ENCODE measurements at places on chromosomes 16 and 17.
A peak's percentile ranks its signal among the peaks of the same experiment; 100 is the strongest.

DNA sequence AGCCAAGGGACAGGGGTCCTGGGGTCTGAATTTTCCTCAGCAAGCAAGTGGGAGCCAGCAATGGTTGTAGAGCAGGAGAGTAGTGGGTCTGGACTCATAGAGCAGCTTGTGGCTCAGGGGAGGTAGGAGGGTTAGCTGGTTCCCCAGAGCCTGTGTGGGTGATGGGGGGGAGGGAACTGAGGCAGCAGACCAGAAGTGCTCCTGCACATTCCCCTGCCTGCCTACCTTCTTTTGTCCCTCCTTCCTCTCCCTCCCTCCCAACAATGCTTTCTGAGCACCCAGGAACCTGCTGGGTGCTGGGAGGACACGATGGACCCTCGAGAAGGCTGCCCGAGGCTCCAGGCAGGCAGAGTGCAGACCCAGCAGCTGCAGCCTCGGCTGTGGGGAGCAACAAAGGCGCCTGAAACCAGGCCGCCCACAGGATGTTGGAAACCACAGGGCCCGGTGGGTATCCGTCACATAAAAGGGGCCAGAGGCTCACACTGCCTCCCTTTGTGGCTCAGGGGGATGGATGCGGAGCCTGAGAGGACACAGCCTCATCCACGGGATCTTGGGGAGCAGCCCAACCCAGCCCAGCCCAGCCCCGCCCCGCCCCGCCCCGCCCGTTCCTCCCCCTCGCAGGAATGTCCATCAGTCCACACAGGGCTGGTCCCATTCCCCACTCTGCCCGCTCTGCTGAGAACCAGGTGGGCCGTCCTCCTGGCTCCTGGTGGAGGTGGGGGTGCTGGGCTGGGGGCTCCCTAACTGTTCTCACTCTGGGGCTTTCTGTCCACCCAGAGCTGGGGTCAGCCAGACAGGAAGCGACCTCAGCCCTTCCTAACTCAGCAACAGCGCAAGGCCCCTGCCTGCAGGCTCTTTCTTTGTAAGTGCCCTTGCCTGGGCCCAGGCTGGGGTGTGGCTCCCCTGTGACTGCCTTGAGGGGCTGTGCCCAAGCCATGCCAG, 1.7 kb upstream of the NLRC3 start:
- no peak for DNase-seq

DNA sequence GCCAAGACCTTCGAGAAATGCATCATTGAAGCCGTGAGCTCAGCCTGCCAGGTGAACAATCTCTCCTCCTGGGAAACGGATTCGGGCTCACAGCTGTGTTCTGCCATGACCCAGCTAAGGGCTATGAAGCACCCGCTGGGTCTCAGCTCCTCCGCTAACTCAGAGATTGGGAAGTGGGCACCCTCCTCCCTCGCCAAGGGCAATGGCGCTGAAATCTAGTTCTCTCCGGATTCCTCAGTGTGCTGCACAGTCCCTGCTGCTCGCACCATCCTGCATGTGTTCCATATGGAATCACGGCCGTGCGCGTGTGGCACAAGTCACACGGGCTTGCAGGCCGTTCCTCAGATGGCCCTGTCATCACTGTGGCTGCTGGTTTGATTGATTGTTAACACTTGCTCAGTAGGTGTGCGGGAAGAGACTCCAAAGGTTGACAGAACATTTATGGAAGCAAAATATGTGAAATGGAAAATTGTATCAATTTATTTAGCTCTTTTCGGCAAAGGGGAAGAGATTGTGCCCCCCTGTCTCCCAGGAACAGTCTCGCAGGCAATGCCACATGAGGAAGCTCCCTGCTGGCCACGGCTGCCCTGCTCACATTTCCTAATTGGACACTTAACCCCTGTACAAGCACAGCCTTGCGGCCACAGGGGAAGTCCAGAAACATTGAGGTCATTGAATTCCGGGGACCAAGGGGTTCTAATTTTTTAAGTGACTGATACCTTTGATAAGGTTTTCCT, 58.8 kb downstream of the RNF213 start:
- no peak for DNase-seq

GRCh38 chr16:29898804-29899515, 390 bp downstream of the SEZ6L2 start:
- peak; percentile 82 for DNase-seq

DNA sequence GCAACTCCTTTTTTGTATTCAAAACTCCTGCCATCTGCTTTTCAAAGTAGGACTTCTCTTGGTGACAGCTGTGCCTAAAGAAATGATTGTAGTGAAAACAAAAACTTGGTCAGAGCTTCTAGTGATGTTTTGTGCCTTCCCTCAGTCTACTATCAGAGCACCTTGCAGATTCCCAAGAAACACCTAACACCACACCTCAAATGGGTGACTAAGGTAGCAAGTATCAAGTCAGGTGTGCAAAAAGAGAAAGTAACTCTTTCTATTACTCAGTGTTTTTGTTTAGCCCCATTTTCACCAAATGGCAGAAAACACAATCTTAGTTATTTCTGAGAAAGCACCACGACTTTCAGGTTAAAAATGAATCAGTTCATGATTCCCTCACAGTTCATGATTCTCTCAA, 2.0 kb upstream of the PMFBP1 start:
- no peak for DNase-seq

DNA sequence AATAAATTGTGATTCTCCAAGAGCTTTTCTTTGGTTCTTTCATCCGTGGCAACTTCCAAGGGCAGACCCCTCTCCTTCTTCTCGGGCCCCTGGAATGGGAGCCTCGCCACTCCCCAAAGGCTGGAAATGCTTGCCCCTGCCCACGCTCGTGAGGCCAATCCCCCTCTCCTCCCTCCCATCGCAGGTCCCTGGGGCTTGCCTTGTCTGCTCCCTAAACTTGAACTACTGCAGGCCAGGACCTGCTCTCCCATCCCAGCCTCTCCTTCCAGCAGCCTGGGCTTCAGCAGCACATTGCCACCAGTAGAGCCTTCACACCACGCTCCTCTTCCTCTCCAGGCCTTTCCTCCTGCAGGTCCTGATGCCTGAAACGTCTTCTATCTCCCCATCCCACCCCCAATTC, 11.1 kb downstream of the PITPNM3 start:
- no peak for DNase-seq
